ENCODE measurements at places on chromosomes 2 and 18.

- no peak for DNase-seq
Observed at GRCh38 chr2:230901006-230901405, 24.0 kb downstream of the GPR55 start.

DNA sequence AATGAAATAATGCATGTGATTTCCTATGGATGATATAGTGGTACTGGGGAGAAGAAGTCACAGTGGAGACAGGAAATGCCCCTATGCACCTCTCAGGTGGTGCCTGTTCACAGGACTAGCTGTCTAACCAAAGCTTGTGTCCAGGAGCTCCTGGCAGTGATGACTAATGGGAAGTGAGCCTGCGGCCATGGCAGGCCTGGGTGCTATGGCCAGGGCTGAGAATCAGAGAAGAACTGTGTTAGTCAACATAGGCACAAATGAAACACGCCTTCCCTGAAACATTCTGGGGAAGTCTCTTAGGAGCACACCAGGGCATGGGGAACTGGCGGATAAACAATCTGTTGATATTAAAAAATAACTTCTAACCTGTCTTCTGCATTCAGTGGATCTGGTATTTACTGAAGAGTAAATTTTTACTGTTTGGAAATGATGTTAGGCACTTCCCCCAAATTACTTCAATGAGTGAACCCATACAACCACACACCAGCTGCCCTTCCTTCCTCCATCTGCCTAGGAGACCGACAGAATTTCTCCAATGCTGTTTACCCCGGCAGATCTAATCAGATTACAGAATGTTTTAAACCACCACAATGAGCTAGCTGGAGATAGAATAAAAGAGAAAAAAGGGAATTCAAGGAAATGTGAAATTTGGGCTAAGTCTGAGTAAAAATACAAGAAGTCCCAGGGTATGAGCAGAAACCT, 67.4 kb downstream of the MEP1B start:
- DNase-seq, result no peak

- no peak for DNase-seq
Observed at GRCh38 chr2:142892715-142893114, 15.3 kb downstream of the KYNU start.

DNA sequence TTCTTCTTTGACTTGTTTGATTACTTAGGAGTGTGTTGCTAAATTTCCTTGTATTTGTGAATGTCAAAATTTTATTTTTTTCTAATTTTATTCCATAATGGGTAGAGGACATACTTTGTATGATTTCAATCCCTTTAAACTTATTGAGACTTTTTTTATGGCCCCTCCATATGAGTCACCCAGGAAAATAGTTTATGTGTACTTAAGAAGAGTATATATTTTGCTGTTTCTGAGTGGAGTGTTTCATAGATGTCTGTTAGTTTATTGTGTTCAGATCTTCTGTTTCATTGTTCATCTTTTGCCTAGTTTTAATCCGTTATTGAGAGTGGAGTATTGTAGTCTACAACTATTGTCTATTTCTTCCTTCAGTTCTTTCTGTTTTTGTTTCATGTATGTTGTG, 81.9 kb downstream of the EPB41L5 start:
- DNase-seq, result no peak

- DNase-seq, result no peak
Observed at GRCh38 chr2:109525836-109526235, 87.9 kb downstream of the SEPTIN10 start.

- DNase-seq, result no peak
Observed at GRCh38 chr18:35618696-35619095, 37.2 kb downstream of the GALNT1 start.

GRCh38 chr2:47354013-47354847, 48.7 kb upstream of the MSH2 start:
- DNase-seq, result no peak

DNA sequence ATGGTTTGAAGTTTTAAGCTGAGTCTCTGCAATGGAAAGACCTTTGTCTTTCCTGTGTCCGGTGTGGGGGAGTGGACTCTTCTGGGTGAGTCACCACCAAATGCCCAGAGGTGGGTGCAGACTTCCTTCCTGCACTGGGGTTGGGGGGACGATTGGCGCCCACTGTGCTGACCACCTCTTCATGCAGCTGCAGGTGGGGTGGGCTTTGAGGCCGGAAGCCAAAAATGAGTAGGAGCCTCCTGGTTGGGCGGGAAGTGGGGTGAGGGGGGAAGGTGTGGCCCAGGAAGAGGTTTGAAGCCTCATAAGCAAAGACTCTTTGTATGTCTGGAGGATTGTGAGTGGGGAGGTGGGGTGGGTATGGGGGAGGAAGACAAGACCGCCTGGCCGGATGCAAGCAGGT, 27.6 kb downstream of the PAX8 start:
- DNase-seq, result no peak

- no peak for DNase-seq
Observed at GRCh38 chr2:41836948-41837347, 210.9 kb upstream of the PKDCC start.

DNA sequence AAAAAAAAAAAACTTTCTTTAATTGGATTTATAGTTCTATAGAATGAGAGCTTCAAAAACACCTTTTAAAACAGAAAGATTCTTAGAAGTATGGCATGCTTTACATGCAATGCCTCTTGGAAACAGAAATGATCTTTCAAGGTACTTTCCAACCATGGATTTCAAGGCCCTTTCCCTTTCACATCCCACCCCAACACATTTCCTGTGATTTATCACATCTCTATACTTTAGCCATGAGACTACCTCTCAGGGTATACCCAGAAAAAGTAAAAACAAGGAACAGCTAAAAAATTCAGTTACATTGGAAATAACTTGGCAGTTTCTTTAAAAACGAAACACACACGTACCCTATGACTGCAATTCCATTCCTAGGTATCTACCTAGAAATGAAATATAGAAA, 15.2 kb downstream of the RNU4ATAC start:
- DNase-seq, result no peak

Measured in NCI-H1436 (cell line).